ENCODE measurements at places on chromosomes 1 and 21.

GRCh38 chr1:55610203-55610602 is 395.0 kb upstream of the USP24 start:
- no peak for DNase-seq

- no peak for DNase-seq
These were observed 216.1 kb downstream of the NUF2 start for GRCh38 chr1:163537809-163538208.

- no peak for DNase-seq
These were observed 1479.6 kb downstream of the MRPL39 start for GRCh38 chr21:24127651-24128050.

DNA sequence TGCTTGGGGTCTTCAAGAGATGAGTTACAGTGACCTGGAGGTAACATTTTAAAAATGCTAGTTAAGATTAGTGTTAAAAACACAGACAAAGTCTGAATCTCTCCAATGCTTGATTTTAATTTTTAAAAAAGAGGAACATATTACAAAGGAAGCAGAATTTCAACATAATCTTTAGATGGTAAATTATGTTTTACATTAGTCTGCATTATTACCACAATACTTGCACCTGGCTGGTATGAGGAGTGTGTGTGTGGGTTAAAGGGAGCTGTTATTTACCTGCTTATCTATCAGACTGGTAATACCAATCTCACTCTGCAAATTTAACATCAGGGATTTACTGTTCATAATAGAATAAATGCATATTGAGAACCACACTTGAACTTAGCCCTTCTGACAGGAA is 10.3 kb upstream of the KCNJ15 start:
- DNase-seq, result no peak

- no peak for DNase-seq
These were observed 5.9 kb upstream of the PAFAH2 start for GRCh38 chr1:26003756-26004155.

DNA sequence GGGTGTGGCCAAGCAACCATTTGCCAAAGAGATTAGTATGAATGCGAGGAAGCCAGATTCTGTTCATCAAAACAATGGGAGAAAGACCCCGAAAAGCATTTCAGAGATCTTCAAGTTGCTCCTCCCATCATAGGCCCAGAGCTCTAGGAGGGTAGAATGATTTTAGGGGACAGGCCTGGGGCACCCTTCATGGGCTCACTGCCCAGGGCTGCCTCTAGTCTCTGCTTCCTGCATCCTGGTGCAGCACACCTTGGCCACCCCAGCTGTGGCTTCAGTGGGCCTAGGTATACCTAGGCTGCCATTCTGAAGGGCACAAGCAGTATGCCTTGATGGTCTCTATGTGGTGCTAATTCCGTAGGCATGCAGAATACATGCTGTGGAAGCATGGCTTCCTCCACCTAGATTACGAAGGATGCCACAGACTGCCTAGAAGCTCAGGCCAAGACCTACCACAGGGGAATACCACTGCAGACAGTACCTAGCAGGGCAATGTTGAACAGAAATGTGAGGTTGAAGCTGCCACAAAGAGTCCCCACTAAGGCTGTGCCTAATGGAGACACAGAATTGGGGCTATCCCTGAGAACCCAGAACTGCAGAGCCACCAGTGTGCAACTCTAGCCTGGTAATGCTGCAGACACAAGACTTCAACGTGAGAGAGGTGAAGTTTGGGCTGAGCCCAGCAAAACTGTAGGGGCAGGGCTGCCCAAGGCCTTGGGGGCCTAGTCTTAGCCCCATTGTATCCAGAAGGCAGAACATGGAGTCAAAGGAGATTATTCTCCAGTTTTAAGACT is 158.8 kb downstream of the CLIC6 start:
- no peak for DNase-seq

GRCh38 chr21:42123219-42123908 is 52.2 kb downstream of the UMODL1 start:
- DNase-seq, result no peak

- no peak for DNase-seq
These were observed 407.4 kb downstream of the PLA2G4A start for GRCh38 chr1:187236199-187236598.

GRCh38 chr1:75136921-75137641 is 2.9 kb downstream of the LHX8 start:
- no peak for DNase-seq

DNA sequence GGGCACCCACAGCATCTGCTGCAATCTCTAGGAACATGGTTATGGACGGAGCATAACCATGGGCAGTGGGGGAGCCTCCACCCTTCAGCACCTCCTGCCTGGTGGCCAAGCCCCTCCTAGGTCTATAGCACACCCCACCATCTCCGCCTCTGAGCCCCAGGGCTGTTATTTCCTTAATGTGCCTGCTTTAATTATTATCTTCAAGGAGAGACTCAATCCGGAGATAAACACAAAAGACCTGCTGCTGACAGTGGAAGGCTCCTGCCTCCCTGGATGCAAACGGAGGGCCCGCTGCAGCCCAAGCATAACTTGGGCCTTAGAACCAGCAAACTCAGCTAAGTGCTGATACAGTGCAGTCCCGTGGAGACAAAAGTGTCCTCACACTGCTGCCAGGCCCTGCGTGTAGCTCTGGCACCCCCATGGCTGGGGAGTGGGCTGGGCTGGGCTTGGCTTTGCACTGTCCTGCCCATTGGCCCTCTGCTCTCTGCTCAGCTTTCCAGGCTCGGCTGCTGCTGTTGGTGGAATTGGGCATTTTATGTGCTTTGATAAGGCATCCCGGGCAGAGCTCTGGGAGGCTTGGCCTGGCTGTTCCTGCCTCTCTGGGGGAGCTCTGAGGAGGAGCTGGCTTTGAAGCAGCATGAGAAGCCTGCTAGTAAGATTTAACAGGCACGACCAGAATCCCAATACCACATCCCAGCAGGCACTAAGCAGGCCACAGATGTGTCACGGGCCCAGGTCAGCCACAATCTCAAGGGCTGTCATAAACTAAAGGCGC is 620.2 kb downstream of the PTPRU start:
- no peak for DNase-seq

GRCh38 chr1:199682081-199682480 is 345.4 kb upstream of the NR5A2 start:
- DNase-seq, result no peak

DNA sequence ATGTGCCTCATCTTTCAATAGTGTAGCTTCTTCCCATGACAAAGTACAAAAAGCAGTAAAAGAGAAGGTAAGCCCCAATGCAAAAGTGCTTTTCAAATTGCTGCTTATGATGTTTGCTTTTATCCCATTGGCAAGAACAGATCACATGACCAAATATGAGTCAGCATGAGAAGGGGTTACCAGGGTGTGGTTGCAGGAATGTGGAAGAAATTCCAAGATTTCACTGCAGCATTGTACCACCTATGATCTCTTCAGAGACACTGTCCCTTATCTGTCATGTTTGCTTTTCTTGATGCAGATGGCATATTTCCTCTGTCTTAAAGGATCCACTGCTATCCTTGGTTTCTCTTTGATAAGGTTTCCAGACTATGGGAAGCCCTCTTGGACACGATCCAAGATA is 1006.9 kb upstream of the PRMT6 start:
- DNase-seq, result no peak

DNA sequence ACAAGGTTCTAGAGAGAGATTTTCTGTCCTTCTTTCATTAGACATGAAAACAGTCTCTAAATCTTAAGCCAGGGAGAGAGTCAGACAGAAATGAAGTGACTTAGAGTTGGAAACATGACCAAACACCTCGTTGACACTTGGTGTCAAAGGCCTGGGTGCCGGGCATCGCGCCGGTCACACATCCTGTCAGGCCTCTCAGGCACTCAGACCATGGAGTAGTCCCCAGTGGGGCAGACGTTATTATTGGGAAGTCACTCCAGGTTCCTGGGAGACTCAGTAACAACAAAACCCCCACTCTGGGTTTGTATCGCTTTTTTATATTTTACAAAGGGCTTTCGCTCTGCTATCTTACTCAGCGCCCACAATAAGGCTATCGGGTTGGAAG is 25.8 kb downstream of the KCNN3 start:
- DNase-seq, result no peak

DNA sequence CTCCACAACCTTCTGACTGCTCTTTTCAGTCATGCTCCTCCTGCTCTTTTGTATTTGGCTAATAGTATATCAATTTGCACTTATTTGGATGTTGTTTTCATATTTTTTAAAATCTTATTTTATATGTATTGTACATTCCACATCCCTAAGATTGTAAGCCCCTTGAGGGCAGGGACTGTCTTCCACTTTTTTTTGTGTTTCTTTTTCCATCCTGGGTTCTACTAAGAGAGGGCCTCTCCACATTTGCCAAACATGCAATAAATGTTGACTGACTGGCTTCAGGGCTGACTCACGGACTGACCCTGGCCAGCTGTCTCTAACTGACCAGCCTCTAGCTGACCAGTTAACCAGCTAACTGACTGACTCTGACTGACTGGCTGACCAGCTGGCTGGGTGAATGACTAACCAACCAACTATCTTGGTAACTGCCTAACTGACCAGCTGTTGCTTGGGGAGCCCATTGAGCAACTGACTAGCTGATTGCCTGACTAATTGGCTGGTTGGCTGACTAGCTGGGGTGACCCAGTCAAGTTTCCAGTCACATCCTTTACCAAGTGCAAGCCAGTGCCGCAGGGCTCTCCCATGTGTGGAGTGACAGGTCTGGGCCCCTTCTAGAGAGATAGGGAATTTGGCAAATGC is 16.1 kb downstream of the CSF1 start:
- DNase-seq, result no peak

GRCh38 chr1:156076609-156077429 is 5.4 kb downstream of the MEX3A start:
- no peak for DNase-seq

DNA sequence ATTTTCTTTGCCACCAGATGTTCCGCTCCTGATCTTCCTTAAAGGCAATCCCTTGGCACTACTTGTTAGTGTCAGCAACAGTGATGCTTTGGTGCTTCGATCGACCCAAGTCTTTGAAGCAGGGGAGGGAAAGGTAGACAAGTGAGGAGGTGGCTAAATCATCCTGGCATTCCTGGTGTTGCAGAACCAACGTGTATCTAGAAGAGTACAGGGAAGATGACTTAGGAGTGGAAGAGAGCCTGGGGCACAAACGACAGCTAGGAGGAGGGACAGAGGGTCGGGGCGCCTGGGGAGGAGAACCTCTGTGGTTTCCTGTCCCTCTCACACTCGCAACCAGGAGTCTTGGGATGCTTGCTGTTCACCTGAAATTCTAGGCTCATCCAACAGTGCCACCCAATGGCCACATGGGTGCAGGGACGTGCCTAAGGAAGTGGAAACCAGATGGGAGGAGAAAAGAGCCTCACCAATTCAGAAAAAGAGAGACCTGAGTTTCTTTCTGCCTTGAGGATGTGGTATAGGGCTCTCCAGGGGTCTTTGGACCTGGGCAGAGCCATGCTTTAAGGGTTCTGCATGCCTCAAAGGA is 9.5 kb upstream of the KCNA2 start:
- peak; percentile 67 for DNase-seq

DNA sequence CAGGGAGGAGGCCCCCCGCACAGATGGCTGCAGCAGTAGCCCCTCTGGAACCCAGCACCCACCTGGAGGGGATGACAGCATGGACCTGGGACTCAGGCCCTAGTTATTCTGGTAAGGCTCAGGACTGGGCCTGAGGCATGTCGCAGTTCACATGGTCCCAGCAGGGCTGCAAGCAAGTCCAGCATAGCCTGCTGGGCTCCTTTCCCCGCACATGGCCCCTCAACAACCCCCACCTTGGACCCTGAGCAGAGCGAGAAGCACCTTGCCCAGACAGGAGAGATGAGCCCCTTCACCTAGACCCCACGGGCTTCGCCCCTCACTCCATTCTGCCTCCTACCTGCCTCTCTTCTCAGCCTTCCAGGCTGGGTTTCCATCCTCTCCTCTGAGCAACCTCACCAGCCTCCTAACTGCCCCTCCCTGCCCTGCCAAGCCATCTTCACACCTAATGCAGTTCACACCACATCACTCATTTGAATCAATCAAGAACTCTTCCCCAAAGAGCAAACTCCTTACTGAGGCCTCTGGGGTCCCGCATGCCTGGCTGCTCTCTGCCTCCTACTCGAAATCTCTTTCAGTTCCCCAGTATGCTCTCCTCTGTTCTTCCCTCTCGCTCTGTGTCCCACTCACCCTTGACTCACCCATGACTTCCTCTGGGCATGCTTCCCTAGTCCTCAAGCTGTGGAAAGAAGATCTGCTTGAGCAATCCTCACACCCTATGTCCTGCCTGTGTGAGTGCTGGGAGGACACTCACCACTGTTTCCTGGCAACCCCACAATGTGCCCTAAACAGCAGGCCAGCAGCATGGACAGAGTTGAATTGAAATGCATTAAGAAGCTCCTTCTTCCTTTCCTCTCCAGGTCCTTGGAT is 9.4 kb upstream of the THEMIS2 start:
- no peak for DNase-seq

DNA sequence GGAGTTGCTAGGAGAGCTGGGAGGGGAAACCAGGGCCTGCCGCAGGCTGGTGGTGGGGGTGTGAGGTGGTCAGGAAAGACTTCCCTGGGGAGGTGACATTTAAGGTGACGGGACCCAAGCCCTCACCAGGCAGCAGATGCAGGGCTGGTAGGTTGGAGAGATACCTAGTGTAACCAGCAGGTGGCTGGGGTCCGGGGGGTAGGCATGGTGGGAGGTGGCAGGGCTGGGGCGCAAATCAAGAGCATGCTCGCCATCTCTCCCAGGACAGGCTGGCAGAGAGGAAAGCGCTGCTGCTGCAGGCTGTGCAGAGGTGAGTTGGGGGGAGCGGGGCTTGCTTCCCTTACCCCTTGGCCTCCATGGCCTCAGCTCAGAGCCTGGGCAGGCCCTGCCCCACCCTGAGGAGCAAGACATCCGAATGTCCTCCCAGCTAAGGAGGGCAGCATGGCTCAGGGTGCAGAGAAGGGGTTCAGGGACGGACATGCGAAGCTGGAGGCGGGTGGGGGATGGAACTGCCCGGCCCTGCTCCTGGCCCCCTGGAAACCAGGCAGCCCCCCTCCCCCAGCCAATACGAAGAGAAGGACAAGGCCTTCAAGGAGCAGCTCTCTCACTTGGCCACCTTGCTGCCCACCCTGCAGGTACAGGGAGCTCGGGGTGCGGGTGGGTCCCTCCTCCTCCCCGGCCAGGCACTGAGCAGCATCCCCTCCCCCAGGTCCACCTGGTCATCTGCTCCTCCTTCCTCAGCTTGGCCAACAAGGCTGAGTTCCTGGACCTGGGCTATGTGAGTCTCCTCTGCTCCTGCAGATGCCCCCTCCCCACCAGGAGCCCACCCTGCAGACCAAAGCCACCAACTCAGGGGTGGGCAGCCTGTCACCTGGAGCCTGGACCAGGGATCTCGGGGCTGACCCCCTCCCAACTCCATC is 4.0 kb downstream of the RNF207 start:
- peak; percentile 32 for DNase-seq

DNA sequence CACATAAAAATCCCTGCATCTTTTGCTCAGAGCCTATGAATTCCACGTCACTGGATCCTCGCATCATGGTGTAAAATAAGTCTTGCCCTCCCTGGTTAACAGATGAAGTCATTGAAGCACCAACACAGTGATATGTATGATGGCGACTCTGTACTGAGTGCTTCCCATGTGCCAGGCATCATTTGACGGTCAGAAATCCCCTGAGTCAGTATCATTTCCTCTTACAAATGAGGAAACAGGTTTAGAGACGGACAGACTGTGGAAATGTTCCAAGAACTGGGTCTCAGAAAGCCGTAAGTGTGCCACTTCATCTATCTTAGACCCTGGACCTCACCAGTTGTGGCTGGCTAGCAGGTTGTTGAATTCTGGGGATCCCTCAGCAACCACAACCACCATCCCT is 5.1 kb upstream of the OLFML2B start:
- DNase-seq, result no peak

- DNase-seq, result no peak
These were observed 29.6 kb upstream of the PLA2G4A start for GRCh38 chr1:186798960-186799688.

GRCh38 chr1:230487773-230488428 is 61.8 kb upstream of the PGBD5 start:
- DNase-seq, result no peak

- DNase-seq, result no peak
These were observed 89.6 kb downstream of the PKN2 start for GRCh38 chr1:88773540-88774150.

Data from T-helper 2 cell (primary cell).